Effector CD8-positive, alpha-beta T cell (primary cell): ENCODE measurements at places on chromosomes 4 and X.

DNA sequence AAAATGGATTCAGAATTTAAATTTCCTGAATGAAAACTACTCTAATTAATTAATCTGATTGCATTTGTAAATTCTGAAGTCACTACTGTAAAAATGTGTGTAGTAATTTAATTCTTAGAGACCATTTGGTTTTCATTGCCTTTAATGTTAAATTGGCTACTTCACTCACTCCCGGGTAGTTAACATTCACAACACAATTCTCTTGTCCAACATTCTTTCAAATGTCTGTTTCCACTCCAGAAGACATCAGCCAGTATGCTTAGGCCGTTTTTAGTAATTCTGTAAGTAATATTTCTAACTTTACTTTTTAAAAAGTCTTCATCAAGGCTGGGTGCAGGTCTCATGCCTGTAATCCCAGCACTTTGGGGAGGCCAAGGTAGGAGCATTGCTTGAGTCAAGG, 21.3 kb upstream of the USP46 start:
- no peak for DNase-seq

DNA sequence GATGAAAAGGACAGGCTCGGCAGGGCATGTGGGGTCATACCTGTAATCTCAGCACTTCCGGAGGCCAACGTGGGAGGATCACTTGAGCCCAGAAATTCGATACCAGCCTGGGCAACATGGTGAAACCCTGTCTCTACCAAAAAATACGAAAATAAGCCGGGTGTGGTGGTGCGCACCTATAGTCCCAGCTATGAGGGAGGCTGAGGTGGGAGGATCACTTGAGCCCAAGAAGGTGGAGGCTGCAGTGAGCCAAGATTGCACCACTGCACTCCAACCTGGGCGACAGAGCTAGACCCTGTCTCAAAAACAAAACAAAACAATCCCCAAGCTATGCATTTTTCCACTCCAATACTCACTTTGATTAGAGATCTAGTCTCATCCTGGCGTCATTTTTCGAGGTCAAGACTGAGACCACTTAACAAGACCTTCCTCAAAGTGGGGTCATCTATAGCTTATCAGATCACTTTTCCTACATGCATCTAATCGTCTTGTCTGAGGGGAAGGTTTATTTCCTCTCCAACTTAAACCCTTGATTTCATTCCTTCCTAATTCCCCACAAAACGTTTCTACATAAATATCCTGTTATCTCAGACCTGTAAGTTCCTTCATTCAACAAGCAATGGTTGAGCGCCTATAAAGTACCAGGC, 1.3 kb downstream of the NKAP start:
- DNase-seq = no peak

DNA sequence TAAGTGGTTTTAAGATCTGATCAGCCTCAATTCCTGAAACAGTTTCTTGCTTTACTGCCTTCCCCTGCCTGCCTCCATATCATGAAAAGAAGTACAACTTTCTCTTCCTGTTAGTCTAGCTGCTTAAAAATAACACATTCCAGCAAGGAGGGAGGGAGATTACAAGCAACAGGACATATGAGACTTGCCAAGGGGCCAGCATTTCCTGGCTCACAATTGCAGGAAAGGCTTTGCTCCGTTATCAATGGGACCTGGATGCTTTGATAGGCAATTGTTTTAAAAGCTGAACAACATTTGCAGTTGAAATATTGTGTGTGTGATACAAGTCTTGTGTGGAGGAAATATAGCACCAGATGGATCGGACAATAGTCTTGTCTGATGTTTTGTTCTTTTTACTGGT, 425.0 kb downstream of the FAT4 start:
- no peak for DNase-seq

- DNase-seq = no peak
Observed at GRCh38 chr4:38868059-38868960, 704 bp downstream of the FAM114A1 start.

- no peak for DNase-seq
Observed at GRCh38 chr4:86744570-86744969, 104.6 kb downstream of the SLC10A6 start.

GRCh38 chr4:126448086-126448845, 1133.5 kb downstream of the FAT4 start:
- DNase-seq = no peak

GRCh38 chr4:148442832-148443511, 758 bp upstream of the NR3C2 start:
- peak; percentile 51 for DNase-seq

GRCh38 chr4:124757126-124757525, 44.6 kb upstream of the ANKRD50 start:
- DNase-seq = no peak

DNA sequence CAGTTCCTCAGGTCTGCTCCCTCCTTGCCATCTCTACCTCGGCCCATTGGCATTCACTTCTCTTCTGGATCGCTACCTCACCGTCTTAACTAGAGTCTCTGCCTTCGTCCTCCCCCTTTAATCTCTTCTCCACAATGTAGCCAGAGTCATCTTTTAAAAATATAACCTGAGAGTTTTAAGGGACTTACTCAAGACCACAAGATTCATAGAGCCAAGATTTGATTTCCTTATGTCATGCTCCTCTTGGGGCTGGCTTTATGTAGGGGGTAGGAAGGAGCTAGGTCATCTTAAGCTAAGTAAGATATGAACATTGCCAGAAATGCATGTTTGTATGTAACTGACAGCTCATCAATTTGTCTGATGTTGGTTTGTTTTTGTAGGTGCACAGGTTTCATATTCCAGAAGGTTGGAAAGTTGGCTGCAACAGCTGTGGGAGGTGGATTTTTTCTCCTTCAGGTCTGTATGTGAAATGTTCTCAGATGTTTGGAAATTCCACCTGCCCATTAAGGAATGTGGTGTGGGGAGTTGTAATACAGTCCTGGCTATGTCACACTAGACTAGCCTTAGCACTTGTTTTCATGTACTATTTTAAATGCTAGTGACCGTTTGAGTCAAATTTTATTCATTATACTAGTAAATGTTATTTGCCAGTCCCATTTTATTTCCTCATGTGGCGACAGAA, 19.6 kb downstream of the FUNDC2 start:
- DNase-seq = no peak

GRCh38 chr4:3416270-3416669, 25.5 kb upstream of the HGFAC start:
- no peak for DNase-seq

DNA sequence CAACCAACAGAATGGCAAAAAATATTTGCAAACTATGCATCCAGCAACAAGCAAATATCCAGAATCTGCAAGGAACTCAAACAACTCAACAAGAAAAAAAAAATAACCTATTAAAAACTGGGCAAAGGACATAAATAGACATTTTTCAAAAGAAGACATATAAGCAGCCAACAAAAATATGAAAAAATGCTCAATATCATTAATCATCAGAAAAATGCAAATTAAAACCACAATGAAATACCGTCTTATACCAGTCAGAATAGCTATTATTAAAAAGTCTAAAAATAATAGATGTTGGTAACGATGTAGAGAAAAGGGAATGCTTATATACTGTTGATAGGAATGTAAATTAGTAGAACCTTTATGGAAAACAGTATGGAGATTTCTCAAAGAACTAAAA, 53.4 kb downstream of the WDR19 start:
- no peak for DNase-seq

GRCh38 chr4:162847945-162848549, 318.6 kb downstream of the NAF1 start:
- no peak for DNase-seq

DNA sequence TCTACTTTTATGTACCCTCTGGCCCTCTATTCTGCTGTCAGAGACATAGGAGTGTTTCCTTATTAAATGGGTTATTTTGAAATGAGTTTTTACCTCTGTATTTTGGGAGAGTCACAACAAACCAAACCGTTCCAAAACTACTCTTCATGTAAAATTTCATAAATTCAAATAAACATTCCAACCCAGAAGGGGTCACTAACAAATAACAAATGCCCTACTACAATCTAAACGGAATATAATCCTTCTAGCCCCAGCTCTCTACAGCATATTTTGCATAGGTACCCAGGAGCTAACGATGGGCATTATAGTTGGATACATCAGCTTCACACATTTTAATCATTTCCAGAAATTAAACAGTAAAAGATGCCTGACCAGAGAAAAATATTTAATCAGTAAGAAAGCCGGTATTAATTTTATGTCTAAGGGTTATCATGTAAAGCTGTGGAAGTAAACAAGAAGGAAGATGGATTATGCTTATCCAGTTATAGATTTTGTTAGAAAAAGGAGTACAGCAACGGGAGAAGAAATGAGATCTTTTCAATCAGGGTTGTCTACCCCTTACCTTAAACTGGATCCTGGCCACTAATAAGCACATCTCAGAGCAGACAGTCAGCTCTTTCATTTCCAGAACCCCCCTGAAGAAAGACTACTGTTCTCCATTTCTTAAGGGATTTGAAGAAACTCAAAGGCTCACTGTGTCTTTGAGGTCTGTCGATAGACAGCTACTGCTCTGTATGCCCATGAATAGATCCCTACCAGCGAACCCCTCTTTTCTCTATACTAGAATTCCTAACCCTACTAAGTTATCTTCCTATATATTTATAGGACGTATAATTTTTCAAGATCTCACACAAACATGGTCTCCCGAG, 1.2 kb downstream of the UGDH start:
- DNase-seq = no peak

GRCh38 chrX:66046612-66047235, 6.8 kb upstream of the VSIG4 start:
- DNase-seq = no peak

DNA sequence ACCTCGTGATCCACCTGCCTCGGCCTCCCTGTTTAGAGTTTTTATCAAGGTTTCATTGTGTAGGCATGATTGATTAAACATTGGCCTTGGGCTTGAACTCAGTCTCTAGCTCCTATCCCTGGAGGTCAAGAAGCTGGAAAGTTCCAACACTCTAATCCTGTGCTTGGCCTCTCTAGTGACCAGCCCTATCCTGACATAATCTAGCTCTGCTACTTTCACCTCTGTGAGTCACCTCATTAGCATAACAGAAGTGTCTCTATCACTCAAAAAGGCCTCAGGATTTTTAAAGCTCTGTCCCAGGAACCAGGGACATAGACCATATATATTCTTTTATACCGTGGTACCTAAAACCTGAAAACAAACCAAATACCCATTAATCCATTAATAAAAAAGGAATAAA, 377.5 kb downstream of the CENPC start:
- no peak for DNase-seq

GRCh38 chr4:142314686-142315085, 531.4 kb downstream of the INPP4B start:
- no peak for DNase-seq

GRCh38 chrX:100721328-100721727, 10.6 kb downstream of the SYTL4 start:
- no peak for DNase-seq

GRCh38 chr4:24245491-24245820, 338.9 kb downstream of the DHX15 start:
- no peak for DNase-seq

DNA sequence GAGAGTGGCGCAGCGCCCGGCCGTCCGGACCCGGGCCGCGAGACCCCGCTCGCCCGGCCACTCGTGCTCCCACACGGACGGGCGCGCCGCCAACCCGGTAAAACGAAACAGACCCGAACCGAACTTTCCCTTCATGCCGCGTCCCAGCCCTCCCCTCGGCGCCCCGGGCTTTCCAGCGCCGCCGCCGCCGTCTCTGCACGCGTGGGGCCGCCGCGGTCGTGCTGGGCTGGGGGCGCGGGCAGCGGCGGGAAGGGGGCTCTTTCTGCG, 222 bp downstream of the SMAD1 start:
- no peak for DNase-seq

GRCh38 chr4:176755613-176756012, 37.1 kb downstream of the VEGFC start:
- no peak for DNase-seq

GRCh38 chr4:148980782-148981480, 538.7 kb upstream of the NR3C2 start:
- no peak for DNase-seq

GRCh38 chr4:89482251-89482650, 174.7 kb upstream of the GPRIN3 start:
- no peak for DNase-seq

DNA sequence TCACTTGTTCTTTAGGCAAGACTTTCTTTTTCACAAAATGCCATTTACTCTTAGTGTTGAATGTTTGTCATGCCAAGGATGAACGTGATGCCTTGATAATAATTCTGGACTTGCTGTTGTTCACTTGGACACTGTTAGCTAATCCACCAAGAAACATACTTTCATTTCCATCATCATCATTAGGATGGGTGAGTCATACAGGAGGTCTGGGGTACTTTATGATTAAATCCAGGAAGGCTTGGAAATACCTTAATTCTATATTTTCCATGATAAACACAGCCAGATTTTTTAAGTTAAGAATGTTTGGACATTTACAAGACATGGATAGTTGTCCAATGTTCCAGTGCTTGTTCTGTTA, 260.7 kb upstream of the GIMD1 start:
- no peak for DNase-seq

GRCh38 chr4:81754169-81754568, 282.5 kb upstream of the RASGEF1B start:
- no peak for DNase-seq

GRCh38 chr4:164134388-164134787, 619.5 kb upstream of the SMIM31 start:
- DNase-seq = no peak

GRCh38 chrX:24333371-24333770, 19.5 kb upstream of the SUPT20HL2 start:
- no peak for DNase-seq

DNA sequence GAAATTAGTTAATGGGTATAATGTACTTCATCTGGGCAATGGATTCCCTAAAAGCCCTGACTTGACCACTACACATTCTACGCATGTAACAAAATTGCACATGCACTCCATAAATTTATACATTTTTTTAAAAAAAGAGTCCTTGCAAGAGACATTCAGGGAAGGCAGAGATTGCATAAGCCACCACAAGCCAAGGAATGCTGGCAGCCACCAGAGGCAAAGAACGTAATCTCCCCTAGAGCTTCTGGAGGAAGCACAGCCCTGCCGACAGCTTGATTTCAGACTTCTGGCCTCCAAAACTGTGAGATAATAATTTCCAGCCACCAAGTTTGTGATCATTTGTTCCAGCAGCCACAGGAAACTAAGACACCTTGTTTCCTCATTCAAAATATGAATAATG, 185.6 kb upstream of the GALNT7 start:
- no peak for DNase-seq

DNA sequence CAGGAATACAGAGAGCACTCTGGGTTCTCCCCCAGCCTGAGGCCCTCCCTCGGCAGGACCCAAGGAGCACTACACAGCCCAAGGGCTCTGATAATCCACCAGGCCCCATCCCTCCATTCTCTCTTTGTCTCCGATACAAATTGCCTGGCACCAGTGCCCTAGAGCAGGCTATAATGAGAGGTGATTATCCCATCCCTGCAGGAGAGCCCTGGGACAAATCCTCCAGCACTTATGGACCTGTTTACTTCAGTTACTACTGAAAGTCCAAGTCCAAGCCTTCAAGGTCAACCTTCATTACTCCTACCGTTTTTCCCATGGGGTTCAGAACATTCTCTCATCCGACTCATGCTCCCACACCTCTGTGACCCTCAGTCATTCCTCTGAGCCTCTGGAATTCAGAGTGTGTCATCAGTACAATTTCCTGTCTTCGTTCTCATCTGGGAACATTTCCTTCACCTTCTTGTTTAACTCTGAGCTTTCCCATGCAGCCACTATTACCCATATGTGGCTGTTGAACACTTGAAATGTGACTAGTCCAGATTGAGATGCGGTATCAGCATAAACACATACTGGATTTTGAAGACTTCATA, 299.0 kb downstream of the RAPGEF2 start:
- DNase-seq = no peak
